ENCODE measurements at places on chromosomes 13 and 19.

- no peak for DNase-seq
Observed at GRCh38 chr13:36533806-36534205, 101.5 kb downstream of the CCNA1 start.

DNA sequence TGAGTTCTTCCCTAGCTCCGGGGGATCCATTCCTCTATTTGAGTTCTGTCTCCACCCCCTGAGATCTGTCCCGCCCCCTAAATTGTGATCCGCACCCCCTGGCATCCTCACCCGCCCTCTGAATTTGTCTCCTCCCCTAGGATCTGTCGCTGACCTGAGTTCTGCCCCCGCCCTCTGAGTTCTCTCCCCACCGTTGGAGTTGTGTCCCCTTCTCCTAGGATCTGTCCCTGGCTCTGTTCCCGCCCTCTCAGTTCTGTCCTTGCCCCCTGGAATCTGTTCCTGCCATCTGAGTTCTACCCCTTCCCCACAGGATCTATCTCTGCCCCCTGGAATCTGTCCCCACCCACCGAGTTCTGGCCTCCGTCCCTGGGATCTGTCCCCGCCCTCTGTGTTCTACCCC lies 1.0 kb upstream of the SLC17A7 start:
- no peak for DNase-seq

DNA sequence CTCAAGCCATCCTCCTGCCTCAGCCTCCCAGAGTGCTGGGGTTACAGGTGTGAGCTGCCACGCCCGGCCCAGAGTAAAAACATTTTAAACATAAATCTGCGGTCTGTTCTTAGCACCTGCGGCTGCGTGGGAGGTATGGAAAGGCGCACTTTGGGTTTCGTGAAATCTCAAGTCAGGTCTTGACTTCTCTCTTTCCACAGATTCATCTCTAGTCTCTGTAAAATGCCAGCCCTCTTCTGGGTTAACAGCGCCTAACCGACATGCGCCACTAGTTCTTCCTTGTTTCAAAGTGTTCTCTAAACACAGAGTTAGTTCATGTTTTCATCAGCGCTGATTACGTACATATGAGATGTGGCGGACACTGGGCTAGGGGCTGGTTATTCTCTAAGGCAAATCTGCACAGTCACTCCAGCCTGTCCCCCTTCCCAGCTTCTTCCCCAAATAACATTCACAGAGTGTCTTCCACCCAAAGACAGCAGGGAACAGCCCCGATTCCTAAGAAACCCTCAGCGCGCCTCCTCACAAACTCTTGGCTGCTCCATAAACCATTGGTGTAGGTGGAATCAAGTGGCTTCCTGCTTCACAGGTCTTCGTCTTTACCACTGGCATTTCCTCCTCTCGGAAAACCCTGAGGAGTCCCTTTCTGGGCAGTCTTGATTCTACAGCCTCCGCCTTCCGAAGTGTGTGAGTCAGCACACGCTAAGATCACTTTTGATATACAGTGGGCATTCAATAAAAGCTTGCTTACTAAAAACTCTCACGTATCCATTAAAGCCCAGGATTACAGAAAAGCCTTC lies 1.4 kb downstream of the PARP4 start:
- peak; percentile 64 for DNase-seq

DNA sequence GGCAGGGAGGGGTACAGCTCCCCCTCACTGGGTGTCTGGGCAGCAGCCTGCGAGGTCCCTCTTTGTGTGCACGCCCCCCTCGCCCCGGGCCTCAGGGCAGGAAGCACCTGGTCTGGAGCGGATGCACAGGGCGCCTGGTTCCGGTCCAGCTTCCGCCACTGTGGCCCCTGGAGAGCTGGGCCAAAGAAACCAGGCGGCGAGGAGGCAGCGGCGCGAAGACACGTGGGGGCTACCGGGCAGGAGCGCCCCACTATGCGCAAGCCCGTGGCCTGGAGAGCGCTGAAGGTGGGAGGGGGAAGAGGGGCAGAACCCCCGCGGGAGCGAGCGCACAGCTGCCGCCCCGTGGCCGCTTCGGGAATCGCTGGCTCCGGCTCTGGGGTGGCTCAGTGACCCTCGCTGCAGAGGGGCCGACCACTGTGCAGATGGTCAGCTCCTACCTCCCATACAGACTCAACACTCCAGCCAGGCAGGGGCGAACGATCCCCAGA lies 1.7 kb upstream of the LYL1 start:
- peak; percentile 77 for DNase-seq

DNA sequence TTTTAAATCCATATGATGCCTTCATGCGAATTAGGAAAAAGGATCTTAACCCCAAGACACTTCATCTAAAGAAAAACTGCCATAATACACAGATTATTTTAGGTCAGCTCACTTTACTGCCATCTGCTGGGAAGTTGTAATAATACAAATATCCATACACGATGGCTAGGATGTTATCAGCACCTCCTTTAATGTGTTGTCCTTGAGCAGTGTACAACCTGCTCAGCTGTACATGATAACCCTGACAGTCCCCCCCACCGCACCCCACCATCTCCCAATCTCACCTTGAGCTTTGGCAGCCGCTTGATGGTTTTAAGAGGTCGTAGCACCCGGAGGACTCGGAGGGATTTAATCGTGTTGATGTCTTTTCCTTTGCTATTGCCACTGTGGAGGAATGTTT lies 112.2 kb downstream of the IER2 start:
- DNase-seq: no peak

DNA sequence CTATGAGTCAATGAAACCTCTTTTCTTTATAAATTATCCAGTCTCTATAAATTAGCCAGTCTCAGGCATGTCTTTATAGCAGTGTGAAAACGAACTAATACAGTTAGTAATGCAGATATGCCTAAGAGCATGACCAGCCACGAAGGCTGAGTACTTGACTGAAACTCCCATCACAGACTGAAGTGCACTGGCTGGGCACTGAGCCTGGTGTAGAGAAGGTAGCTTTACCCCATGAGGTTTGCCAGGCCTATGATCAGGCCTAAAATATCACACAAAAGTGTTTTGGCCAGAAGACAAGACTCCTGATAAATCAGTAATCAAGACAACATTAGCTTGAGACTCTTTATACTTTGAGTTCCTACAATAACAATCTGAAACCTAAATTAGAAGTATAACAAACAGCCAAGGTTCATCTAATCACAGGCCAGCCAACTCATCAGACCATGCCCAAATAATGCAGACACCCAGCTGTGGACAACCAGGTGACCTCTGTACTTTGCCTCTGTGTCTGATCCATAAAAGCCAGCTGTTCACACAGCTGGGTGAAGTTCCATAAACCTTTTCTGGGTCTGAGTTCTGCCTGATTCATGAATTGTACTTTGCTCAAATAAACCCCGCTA lies 771.8 kb upstream of the SLITRK1 start:
- no peak for DNase-seq

DNA sequence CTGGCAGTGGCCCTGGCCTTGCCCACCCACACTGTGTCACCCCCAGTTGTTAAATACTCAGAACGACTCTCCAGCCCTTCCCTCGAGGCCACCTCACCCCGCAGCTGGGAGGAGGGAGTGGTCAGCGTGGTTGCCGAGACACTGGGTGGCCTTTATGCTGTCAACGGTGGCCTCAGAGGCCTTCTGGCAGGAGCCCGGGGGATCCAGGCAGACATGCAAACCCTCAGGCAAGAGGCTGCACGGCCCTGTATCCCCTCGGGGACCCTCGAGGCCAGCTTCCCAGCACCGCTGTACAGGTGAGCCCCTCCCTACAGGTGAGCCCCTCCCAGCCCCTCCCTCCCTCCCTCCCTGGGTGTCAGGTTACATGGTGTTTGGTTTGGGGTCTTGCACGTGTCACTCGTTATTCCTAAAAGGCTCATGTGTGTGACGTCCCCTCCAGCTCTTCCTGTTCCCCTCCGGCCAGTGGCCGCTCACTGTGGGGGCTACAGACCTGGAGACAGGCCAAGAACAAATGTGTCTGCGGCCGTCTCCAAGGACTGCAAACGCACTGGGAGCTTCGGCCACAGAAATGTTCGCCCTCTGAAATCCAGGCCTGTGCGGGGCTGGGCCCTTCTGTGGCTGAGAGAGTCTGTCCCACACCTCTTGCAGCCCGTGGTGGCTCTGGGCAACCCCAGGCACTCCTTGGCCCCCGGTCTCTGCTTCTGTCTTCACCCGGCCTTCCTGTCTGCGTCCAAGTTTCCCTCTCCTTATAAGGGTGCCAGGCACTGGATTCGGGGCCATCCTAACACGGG lies at the start of gene TEKTIP1:
Gene TEKTIP1, plus strand, starts transcription at position 210 of the 791 bp plus-strand sequence. Its CDS starts 4 bp downstream, at position 214.
- no peak for DNase-seq

DNA sequence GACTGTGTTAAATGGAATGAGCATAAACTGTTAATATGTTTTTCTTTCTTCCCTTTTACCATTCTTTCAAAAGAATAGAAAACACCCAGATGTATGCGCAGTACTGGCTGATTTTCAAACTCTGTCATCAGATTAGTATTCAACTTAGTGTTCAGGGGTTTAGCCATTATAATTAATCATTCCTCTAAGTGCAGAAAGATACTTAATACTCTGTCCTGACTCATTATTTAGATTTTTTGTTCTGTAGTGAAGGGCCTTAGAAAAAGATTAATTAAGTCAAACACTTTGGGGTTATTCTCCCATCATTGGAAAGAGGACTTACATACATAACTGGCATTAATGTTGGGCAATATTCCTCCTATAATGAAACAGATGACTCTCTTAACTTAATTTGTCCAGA lies 1316.7 kb upstream of the SLC10A2 start:
- no peak for DNase-seq

DNA sequence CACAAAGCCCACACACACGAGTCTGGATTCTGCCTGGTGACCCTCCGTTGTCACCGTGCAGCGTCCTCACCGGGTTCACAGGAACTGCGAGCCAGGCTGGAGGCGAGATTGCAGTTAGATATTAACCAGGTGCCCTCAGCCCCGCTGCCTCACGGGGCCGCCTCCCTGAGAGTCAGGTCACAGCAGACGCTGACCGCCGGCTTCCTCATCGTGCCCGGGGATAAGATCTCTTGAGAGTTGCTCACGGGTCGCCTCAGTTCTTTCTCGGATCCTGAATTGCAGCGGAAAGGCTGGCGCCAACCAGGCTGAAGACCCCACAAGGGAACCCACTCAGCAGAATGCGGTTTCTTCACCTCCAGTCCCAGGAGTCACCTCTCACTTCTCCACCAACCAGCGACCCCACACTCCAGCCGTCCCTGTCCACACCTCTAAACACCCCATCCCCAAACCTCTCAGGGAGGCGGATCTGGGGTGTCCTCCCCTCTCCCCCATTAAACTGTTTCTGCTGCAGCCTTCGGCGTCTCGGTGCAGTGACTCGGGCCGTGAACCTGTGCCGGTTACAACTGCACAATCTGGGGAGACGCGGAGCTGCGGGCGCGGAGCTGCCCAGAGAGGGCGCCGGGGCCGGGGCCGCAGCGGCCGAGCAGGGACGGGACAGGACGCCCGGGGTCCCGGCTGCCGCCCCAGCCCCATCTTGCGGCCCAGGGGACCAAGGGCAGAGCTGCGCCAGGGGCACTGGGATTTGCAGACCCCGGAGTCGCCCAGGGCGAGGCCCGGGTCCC lies 591 bp downstream of the ZNF823 start:
- DNase-seq: peak; percentile 32

GRCh38 chr19:15264061-15264932 lies 32.0 kb upstream of the EPHX3 start:
- peak; percentile 82 for DNase-seq

DNA sequence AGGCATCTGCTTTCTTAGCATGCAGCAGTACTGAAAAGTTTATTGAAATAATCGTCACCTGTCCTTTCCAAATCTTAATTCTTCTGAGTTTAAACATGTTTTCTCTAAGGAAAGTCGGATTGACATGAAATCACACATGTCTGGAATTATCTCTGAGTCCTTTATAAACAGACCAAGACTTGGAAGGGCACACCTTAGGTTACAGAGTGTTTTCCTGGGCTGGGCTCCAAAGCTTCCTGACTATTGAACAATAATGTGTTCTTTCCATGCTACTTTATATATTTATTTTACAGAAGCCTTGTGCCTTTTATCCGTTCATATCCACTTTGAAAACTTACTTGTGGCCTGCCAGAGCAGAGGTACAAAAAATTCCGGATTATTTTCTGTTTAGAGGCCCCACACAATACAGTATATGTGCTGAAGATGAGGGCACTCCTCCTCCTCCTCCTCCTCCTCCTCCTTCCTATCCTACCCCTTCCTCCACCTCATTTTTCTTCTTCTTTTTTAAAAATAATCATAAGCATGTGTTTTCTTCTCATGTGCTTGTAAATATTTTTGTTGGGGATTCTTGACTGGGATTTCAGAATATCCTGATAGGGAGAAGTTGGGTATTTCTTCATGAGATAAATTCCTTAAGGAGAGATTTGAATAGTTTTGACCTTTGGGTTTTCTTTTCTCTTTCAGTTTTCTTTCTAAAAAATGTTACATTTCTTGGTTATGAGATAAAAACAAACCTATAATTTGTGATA lies 52.3 kb downstream of the LRCH1 start:
- no peak for DNase-seq

- DNase-seq: no peak
Observed at GRCh38 chr13:85255978-85256377, 543.2 kb downstream of the SLITRK6 start.

GRCh38 chr13:69553976-69554375 lies 553.6 kb upstream of the ATXN8OS start:
- DNase-seq: no peak

- no peak for DNase-seq
Observed at GRCh38 chr13:93926425-93926824, 553.1 kb downstream of the DCT start.

DNA sequence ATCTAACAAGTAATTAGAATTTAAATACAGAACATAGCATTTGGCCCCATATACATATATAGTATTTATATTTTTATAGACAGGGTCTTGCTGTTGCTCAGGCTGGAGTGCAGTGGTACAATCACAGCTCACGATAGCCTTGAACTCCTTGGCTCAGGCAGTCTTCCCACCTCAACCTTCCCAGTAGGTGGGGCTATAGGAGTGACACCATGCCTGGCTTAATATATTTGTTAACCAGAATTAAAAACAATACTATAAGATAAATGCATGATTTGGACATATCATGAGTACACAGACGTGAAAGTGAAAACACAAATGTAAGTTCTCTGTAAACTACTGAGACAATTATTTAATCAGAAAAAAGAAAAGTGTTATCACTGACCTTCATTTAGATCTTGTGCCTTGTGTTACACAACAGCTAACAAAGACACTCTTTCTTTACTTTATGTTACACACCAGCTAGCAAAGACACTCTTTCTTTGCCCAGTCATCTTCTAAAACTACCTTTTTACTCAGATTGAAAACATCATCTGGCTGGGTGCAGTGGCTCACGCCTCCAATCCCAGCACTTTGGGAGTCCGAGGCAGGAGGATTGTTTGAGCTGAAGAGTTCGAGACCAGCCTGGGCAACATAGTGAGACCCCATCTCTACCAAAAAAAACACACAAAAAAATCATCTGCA lies 22.6 kb downstream of the CARS2 start:
- peak; percentile 56 for DNase-seq

DNA sequence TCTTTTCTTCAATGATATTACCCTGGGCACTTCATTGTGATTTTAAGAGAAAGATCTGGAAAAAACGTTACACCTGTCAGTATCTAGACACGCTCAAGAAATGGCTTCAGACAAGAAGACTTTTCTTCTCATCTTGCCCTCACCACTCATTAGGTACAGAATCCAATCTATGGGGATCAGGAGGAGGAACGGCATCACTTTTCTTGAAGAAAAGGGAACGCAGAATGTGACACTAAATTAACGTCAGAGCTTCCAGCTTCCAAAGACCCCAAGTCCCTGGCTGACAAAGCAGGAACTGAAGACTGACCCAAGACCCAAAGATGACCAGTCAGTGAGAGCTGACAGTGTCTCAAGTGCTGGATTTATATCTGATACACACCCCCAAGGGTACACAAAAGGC lies 48.2 kb downstream of the BRD4 start:
- DNase-seq: no peak

GRCh38 chr19:45496349-45496953 lies 396 bp downstream of the RTN2 start:
- DNase-seq: peak; percentile 69

- DNase-seq: no peak
Observed at GRCh38 chr19:50313812-50314536, 15.2 kb downstream of the KCNC3 start.
